ENCODE measurements at places on chromosomes 7 and 10. TPM values are rescaled to one million over a fixed set of nuclear protein-coding genes. Genes with fewer than 3 reads are reported as not detected.

DNA sequence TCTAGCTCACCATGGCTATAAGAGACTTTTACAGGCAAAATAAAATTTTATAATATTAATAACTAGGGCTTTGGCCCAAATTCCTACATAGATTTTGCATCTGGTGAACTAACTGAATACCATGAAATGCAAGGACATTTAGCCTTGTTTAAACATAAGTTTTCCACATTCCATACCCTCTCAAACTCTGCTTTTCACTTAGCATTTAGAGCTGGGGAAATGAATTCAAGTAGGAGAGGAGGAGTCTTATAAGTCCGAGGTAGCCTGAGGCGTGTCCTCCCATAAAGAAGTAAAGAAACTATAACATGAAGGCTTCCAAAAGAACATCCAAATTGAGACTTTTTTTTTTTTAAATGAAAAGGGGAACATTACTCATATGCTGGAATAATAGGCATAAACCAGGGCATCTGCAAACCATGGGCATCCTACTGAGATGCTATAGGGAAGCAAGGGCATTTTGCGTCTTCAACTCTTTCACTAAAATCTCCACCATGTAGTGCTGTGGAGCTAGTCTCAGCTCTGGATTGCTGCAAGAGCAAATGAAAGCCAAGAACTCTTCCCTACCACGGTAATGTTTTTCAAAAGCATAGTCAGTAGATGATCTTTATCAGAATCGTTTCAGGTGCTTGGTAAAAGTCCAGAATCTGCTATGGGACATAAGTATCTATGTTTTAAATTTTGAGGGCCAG is 79.1 kb downstream of the PALS2 start:
- DNase-seq = no peak

The ANKRD30A gene
- polyA plus RNA-seq = 1.2 TPM

DNA sequence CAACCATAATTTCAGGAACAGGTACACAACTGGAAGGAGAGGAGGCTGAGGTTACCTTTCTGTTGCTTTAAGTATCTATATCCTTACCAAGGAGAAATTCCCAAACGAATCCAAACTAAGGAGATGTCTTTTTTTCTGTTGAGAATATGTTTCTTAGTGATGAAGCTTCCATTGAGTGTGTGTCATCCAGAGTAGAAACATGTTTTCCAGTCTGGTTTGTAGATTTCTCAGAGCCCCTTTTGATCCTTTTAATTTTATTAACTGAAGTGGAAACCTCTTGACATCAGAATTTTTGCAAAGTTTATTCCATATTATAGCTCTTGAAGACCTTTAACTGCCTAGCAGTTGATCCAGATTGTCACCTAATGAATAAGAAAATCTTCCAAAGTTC is 207.1 kb upstream of the FERD3L start:
- DNase-seq = no peak

DNA sequence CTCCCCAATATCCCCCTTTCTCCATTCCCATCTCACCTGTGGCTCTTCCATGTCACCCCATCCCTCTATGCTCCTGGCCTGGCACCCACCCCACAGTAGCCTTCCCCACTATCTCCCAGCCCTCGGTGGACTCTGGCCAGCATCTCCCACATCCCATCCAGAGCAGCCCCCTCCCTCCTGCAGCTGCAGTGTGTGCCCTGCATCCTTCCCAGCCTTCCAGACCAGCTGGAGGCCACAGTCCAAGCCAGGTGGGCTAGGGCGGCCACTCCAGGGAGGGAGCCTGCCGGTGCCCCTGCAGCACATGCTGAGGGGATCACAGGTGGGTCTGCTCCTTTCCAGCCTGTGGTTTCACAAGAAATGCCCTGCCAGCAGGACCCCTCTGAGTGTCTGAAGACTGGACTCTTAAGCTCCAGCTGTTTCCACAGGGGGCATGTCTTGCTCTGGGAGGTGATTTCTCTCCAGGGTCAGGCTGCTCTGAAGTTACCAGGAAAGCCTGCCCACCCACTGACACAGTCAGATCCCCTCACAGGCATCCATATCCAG is 90.9 kb upstream of the PPIF start:
- no peak for DNase-seq

The MACC1 gene
- 0.17 TPM for polyA plus RNA-seq

- DNase-seq = no peak
These were observed 131.8 kb upstream of the PALS2 start for GRCh38 chr7:24441314-24442027.

The LIPM gene
- polyA plus RNA-seq = not detected
